ENCODE measurements at places on chromosomes 13 and 19.
A peak's percentile ranks its signal among the peaks of the same experiment; 100 is the strongest.

DNA sequence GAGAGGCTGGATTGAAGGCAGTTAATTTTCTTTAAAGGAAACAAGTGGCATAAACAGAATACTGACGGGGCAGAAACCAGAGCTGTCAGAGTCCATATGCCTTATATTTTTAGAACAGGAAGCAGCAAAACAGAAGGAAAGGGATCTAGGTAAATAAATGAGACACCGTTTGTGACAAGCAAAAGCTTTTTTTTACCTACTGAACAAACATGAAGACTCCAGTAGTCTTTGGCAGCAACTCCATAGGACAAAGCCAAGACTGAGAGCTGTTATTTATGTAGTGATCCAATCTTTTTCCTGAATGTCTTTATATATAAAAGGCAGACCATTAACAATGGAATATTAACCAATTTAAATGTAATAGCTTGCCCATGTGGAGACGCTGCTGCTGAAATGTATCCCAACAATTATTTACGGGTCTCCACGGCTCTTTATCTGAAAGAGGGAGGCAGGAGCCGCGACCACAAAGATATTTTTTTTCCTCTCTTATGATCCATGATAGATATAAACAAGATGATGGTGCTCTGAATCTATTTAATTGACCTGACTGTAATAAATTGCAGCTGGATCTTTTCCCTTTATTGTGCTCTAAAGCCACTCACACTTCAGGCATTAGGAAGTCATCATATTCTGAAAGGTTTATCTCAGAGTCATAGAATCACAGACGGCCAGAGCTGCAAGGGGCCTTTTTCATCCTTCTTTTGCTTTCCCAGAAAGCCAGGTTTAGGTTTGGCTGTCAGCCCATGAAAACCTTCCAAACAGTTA, 687.8 kb downstream of the EFNB2 start:
- no peak for DNase-seq

DNA sequence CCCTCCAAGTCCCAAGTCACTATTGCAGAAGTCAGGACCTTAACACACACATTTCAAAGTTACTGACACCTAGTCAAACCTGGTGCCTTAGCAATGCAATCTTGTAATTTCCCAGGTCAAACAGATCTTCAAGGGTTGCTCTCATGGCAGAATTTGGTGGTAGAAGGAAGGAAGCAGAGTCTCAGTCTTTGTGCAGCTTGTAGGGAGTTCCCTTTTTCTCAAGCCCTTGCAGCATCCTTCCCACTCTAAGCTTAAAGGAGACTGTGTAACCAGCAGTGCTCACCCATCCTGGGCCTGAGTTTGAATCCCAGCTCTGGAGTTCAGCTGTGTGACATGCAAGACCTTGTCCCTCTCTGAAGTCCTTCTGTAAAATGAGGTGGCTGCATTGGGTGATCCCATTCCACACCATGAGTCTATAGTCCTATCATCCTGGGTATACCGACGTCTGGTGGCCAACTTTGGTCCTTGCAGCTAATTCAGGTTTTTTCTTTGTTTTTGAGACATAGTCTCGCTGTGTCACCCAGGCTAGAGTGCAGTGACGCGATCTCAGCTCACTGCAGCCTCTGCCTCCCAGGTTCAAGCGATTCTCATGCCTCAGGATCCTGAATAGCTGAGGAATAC, 9.8 kb downstream of the SIGLEC10 start:
- no peak for DNase-seq

GRCh38 chr13:113962975-113963374, 10.9 kb downstream of the C13orf46 start:
- no peak for DNase-seq

GRCh38 chr19:10112895-10113591, 1.6 kb downstream of the P2RY11 start:
- DNase-seq: peak; percentile 43

GRCh38 chr19:45515807-45516401, 8.6 kb downstream of the VASP start:
- DNase-seq: no peak

DNA sequence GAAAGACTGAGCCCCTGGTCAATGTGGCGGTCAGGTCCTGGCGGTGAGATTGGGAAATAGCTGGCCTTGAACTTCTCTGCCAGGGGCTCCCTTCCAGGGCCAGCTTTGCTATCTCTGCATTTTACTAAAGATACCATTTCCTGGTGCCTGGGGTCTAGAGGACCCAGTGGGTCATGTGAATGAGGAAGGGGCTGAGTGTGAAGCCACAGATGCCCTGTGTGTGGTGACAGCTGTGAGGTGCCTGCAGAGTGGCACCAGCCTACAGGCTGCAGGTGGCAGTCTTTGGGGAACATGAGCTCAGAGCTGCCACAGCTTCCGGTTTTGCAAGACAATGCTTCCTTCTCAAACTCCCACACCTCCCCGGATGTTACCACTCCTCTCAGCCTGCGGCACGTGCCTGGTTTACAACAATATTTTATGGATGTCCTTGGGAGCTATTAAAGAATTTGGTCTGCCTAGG, 5.2 kb upstream of the MLNR start:
- no peak for DNase-seq

GRCh38 chr13:48630291-48630690, 23.4 kb upstream of the CYSLTR2 start:
- DNase-seq: no peak

GRCh38 chr19:2394442-2395292, 32.7 kb downstream of the TIMM13 start:
- no peak for DNase-seq

GRCh38 chr13:87426742-87427141, 244.4 kb upstream of the SLITRK5 start:
- no peak for DNase-seq

DNA sequence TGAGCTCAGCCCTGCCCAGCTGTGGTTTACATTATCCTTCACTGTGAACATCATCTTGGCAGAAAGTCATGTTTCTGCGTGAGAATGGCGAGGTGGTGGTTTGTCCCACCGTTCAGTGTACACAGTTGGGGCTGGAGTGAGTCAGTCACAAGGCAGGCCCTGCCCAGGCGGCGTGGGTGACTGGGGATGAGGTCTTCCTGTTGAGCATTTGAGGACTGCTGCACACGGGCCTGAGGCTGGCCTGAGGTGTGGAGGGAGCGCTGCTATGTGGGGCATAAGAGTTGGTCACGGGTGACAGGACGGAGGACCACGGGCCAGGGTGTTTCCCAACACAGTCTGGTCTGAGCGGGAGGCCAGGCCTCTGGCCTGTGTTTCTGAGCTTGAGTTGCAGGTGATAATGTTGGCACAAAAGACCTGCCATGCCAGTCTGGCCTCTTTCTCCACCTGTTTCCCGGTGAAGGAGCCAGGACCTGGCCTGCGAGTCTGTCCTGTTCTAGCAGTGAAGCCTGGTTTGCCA, 13.4 kb upstream of the C19orf33 start:
- DNase-seq: no peak

GRCh38 chr13:102970542-102970941, 95.7 kb downstream of the SLC10A2 start:
- DNase-seq: no peak

GRCh38 chr13:26377038-26377437, 123.1 kb downstream of the CDK8 start:
- DNase-seq: no peak

DNA sequence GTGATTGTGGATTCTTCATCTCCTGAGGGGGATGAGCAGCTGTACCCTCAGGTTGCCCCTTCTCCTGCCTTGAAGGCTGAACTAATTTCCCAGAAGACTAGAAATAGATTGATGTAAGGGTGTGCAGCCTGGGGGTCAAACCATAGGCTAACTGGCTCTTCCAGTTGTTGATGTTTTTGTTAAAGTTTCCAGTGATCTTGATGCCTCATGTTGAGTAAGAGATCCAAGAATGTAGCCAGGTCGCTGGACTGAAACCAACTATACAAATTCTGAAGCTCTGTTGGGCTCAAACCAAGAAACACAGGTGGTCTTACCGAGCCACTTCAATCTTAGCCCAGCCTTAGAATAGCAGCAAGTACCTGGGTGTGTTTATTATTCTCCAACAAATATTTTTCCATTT, 391.8 kb downstream of the KLF5 start:
- no peak for DNase-seq

GRCh38 chr19:2325281-2326046, 2.9 kb downstream of the LSM7 start:
- DNase-seq: no peak

DNA sequence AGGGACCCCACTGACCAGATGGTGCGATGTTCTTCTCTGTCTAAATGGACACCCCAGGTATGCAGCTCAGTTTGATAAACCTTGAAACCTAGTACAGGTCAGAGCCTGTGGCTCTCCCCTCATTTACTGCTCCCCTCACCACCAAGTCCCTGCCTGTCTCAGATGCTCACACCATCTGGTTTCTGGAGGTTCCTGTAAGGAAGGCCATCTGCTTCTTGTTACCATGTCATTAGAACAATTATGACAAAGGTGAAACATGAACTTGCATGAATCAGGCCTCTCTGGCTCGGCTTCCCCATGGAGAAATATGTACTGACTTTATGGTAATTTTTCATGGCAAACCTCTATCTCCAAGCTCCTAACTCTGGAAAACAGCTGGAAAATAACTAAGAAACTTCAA, 965.7 kb downstream of the UQCRFS1 start:
- no peak for DNase-seq

GRCh38 chr13:100502446-100502845, 86.1 kb downstream of the GGACT start:
- DNase-seq: no peak

- no peak for DNase-seq
Observed at GRCh38 chr13:81051873-81052272, 710.9 kb upstream of the SPRY2 start.

DNA sequence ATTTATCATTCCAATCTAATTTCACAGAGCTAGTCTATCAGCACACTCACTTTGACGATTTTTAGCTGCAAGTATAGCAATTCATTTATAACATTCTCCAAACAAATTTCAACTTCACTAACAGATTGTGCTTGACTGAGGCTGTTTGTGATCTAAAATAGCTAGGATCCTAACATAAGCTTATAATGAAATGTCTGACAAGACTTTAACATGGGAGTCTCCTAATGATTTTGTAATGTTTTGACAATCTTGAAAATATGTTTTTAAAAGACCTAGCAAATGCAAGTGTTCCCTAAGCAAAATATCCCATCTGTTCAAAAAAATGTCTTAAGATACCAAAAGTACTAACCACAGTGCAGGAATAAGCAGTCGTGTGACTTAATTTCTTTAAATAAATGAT, 889.5 kb upstream of the SPRY2 start:
- DNase-seq: no peak

GRCh38 chr13:105127732-105128131, 1407.7 kb downstream of the EFNB2 start:
- no peak for DNase-seq

DNA sequence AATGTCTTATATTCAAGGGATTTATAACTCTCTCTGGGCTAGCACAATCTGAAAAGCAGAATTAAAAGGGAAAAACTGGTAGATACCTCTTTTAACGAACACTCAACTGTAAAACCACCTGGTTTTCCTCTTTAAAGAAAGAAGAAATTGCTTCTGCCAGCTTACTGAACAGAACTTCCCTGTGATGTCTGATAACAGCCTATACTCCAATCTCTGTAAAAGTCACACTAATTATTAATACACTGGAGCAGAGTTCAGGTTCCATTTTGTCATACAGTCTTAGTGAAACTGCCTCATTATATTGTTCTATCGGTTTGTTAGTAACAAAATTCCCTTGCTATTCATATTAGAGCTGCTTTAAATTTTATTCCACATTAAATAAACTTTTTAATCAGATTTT, 251.0 kb upstream of the STARD13 start:
- DNase-seq: no peak

- DNase-seq: no peak
Observed at GRCh38 chr13:93368718-93369117, 142.1 kb downstream of the GPC6 start.

DNA sequence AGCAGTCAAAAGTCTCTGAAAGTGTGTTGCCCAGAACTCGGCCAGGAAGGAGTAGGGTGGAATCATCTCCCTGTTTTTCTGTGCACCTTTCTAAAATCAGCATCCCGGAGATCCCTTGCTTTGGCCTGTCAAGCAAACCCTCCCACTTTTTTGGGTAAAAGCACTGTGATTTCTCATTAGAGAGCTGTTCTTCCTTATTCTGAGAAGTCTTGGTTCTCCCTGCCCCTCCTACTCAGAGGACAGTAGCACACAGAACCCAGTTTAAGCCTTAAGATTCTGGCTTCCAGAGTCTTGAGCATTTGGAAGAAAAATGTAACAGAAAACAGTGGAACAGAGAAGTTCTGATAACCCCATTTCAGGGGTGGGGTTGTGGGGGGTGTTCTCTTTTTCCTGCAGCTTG, 52.6 kb upstream of the KATNAL1 start:
- DNase-seq: no peak

- no peak for DNase-seq
Observed at GRCh38 chr13:43058318-43058674, 34.9 kb downstream of the DNAJC15 start.

DNA sequence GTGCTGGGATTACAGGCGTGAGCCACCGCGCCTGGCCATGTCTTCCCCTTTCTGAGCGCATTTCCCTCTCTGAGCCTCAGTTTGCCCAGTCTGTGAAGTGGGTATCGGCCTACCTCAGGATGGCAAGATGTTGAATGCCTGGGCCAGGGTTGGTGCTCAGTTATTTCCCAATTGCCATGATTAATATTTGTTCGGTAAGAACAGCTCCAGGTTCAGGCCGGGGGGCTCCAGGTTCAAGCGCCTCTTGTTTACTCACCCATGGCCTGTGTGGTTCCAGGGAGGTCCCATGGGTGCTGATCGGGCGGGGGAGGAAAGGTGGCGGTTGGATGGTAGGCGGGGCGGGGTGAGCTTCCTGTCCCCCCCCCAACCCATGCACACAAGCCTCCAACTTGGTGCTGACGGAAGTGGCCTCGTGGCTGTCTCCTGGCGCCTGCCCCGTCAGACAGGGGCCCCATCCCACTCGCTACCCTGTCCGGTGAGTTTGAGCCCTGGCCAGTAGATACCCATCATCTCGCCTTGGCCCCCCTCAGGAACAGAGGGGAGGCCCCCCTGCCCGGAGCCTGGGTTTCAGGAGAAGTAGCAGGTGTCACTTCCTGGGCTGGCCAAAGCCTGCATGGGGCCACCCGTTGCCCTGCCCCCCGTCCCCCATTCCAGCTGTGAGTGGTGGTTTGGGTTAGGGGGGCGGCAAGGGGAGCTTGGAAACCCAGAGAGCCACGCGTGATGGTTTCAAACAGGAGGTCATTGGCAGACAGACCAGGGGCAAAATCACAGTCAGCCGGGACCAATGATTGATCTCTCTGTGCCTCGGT, at the start of gene FCHO1:
Gene FCHO1, plus strand, starts transcription at position 375 of the 809 bp plus-strand sequence. CDS start 3,688 bp downstream, outside the sequence.
- DNase-seq: peak; percentile 84

DNA sequence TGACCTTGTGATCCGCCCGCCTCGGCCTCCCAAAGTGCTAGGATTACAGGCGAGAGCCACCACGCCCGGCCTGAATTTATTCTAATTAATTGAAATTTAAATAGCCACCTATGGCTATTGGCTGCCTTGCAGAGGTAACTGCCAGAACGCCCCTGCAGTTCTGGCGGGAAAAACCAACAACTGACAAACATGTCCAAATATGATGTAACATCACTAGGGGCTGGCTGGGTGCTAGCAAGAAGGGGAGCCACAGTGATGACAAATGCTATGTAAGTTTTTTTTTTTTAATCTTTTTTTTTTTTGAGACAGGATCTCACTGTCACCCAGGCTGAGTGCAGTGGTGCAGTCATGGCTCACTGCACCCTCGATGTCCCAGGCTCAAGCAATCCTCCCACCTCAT, 12.9 kb downstream of the ZSWIM9 start:
- DNase-seq: no peak

GRCh38 chr13:73596382-73596781, 537.6 kb downstream of the KLF5 start:
- DNase-seq: no peak

- DNase-seq: no peak
Observed at GRCh38 chr13:107365466-107366215, 797.7 kb upstream of the ARGLU1 start.

GRCh38 chr13:77859450-77859849, 59.2 kb downstream of the EDNRB start:
- DNase-seq: no peak
